ENCODE measurements at places on chromosomes 6 and 20.

- no peak for DNase-seq
Observed at GRCh38 chr20:18988701-18989100, 175.1 kb downstream of the SCP2D1 start.

DNA sequence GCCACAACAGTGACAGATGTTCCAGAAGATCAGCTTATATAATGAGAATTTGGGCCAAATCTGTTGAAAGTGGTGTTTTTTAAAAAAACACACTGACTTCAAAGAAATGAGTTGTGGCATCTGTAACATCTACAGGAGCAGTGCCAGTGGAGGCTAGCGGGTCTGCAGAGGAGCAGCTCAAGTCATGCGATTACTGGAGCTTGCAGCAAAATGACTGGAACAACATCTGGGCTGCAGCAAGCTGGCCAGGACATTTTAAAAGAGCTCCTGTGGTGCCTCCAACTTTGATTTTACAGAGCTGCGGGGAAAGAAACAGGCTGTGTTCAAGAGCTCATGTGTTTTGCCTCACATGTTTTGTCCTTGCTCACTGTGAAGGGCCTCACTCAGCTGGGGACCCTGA, 57.2 kb downstream of the TBX18 start:
- DNase-seq = no peak

GRCh38 chr6:2556761-2557160, 194.0 kb downstream of the MYLK4 start:
- no peak for DNase-seq

- DNase-seq = no peak
Observed at GRCh38 chr20:48146877-48147276, 361.6 kb upstream of the SULF2 start.

GRCh38 chr6:110981202-110981600, 637 bp upstream of the RPF2 start:
- no peak for DNase-seq

GRCh38 chr6:37205175-37205996, 35.4 kb downstream of the PIM1 start:
- no peak for DNase-seq

- DNase-seq = no peak
Observed at GRCh38 chr6:142074516-142074915, 58.2 kb upstream of the GJE1 start.

DNA sequence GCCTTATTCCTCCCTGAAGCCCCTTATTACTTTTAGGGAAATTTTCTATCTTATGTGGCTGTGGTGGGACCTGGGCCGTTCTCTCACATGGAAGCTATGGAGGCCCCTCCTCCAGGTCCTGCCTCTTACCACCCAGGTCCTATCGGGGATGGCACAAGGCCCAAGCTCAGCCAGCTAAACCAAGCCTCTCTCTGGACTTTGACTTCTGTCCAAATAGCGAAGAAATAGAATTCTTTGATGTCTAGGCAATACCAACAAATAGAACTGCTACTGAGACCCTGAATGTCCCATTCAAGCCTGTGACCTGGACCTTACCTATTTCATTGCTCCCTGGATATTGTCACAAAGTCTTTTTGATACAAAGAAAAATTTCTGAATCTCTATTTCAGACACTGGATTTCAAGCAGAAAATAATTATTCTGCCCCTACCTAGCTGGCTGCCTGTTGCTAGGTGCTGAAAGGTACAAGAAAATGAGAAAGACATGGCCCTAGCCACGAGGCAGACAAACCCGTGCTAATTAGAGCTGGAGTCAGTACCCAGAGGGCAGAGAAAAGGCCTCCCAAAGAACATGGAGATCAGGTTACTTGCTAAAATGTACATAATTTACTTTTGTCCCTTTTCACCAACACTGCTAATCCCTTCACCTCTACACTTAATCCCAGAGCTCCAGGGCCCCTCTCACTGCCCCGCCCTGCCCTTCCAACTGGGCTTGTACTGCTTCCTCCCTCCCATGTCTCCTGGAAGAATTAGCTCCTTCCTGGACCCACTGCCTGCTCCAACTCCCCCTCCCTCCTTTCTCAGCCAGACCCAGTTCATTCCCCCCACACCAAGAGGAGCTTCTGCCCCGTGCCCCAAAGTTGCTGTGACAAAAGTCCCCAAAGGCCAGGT, 15.5 kb upstream of the NNAT start:
- DNase-seq = no peak

- no peak for DNase-seq
Observed at GRCh38 chr20:18981962-18982539, 168.5 kb downstream of the SCP2D1 start.

DNA sequence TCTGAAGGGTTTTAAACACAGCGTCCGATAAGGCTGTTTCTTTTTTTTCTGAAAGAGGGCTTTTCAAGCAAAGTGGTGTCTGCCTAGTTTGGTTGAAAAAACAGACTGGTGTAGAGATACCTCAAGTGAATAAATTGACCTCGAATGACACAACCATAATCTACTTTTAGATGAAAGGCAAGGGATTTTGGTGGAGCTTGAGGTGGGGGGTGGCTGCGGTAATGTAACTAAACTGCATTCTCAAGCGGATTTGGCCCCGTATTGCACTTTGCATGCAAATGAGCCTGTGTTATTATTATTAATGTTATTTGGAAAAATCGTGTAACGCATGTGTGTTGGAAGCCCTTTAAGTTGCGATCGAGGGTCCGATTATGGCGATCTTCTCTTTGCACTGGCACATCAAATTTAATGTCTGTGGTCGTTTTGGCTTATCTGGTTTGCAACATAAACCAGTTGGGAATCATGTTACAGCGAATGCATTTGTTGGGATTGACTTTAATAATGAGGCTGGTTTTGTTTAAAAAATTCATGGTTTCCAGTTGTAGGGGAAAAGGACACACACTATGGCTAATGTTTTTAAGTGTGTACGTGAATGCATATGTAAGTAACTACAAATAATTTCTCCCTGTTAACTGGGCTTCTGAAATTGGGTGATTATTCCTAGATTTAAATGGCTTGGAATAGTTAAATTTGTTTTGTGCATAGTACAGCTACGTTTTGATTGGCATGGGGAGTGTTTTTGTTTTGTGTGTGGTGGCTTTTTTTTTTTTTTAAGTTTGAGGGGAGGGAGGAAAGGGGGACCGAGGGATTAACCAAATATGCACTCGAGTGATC, 1.0 kb downstream of the JARID2 start:
- no peak for DNase-seq

- no peak for DNase-seq
Observed at GRCh38 chr6:47665112-47665511, 33.3 kb upstream of the ADGRF4 start.

- no peak for DNase-seq
Observed at GRCh38 chr20:2871111-2871465, 2.2 kb upstream of the PTPRA start.

- no peak for DNase-seq
Observed at GRCh38 chr6:155493694-155494143, 38.1 kb upstream of the NOX3 start.

- DNase-seq = no peak
Observed at GRCh38 chr6:64347411-64347810, 711.8 kb downstream of the PHF3 start.

GRCh38 chr6:441126-441920, 49.8 kb downstream of the IRF4 start:
- DNase-seq = no peak

DNA sequence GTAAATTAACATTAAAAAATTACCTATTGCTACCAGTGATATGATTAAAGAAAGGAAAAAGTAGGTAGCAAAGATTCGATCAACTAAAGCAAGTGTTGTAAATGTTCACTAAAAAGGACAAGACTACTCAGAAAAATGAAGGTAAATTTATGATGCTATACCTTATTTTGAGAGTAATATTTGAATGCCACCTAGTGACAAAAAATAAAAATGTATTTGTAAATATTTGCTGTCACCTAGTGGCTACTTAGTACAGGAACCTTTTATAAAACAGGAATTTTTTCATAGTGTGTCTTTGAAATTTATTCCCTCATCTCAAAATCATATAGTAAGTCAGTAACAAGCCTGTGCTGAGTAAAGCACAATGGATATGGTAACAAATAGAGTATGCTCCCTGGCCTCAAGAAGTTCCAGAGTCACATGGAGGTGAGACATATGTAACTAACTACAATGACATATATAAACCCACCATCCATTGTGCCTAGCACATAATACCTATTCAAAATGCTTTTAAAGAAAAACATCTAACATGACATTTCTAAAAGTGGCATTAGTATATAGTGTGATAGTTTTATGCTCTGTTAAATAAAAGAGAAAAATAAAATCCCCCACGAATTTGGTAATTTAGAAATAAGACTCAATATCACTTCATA, 193.1 kb upstream of the SIM1 start:
- DNase-seq = no peak

DNA sequence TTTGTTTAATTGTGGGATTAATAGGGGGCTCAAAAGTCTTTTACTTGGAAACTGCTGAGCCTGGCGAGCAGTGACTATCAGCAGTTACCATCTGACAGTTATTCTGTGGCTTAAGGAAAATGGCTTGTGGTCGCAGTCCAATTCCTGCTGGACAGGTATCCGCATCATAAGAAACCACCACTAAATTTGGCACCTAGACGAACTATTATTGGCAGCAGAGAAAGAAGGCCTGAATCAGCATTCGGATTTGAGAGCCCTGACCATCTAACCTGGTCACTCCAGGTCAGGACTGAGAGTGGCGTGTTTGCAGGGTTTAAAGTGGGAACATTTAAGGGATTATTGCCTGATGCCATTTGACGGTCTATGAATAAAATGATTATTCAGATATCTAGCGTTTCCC, 146.4 kb downstream of the RPS12 start:
- no peak for DNase-seq

- no peak for DNase-seq
Observed at GRCh38 chr6:95768539-95768938, 191.2 kb downstream of the MANEA start.

DNA sequence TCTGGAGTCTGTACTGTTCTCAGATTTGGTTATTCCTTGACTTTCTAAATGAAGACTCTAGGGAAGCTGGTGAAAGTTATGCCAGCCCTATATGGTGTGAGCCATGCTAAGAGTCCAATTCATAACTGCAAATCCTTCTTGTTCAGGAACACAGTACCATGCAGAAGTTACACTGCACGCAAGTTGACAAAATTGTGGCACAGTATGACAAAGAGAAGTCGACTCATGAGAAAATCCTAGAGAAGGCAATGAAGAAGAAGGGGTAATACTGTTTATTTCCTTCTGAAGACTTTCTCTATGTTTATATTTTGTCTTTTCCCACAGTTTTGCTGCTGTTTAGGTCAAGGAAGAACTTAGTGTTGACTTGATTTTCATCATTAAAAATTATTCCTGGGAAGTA, 61.2 kb upstream of the LAMP5 start:
- DNase-seq = no peak

- no peak for DNase-seq
Observed at GRCh38 chr6:83341765-83342164, 89.1 kb downstream of the ME1 start.

DNA sequence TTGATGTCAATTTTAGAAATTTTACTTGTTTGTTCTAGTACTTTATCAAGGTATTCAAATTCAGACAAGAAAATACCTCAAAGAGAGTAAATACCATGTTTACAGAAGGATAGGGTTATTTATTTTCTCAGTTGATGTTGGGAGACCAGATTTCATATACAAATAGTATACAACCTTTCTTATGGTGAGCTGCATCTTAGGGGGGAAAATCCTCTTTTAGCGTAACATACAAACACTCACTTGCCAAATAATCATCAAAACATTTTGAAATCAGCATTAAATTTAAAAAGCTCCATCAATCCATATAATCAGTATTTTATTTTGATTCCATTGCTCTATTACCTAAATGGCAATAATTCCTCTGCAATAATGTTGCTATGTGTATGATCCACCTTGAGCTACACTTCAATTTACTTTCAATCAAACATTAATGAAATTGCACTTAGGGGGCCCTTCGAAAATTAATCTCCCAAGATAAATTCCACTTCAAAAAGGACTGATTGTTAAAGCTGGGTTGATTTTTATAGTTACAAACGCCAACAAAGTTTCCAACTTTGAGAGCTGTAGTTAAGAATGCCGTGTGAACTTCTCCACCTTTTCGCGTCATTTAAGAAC, 2.2 kb downstream of the NKX2-4 start:
- no peak for DNase-seq

- DNase-seq = no peak
Observed at GRCh38 chr20:48166082-48166835, 381.0 kb upstream of the SULF2 start.

DNA sequence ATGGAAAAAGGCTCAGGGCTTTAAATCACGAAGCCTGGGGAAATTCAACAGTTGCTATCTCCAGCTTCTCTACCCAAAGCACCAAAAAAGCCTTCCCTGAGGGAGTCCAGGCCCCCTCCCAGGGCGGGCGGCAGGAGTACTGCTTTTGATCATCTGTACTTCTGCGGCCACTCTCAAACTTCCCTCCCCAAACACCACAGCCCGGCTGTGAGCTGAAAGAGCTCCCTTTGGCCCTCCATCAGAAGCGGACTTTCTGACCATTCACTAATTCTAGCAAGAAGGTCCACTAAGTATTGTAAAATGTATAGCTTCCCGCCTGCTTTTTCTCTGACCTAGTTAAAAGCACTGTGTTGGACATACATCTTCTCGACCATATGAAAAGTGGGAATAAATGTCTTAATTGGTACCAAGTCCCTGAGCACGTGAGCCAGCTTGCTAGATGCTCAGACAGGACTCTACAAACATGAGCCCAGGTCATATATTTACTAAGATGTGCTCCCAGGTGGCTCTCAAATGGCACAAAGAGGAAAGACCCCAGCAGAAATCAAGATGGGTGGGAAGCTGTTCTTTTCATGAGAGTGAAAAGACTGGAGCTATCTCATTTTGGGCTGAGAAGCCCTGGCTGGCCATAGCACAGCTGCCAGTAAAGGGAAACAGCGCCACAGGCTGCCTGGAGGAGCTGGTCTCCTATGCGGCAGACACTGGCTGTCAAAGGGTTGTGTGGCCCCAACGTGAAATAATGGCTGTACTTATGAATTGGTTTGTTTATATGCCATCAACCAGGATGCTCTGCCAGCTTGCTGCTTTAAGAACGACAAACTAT, 58.6 kb downstream of the GFOD1 start:
- peak; percentile 13 for DNase-seq

DNA sequence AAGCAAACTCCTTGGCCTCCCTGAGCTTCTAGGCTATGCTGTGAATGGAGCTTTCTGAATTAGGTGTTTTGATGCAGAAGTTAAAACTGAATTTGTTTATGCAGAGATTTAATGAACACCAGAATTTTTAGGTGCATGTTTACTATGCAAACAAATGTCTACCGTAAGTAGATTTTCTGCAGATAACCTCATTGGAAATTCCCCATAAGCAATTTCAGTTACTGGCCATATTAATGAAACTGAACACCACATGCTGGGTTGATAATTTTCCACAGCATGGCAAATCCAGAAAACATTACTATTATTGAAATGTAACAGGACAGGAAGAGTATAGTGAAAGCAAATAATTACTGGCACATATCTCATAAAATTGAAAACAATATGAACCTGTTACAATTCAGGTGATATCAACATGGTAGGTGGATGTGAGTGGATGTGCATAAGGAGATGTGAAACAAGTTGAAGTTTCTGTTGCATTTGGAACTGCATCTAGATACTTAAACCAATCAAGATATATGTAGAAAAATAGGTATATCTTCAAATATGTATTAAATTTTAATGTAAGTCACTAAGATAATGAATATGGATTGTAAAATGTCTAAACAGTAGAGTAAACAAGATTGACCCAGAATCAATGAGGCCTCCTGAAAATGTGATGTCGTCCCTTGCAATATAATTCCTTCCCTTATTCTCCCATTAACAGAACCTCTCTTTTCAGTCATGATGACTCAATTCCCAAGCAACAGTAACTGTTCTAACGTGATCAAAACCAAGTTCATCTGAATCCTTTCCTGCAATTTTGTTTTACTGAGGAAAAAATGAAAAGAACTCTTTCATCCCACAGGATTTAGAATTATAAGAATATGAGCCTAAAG, 11.0 kb downstream of the PTCHD4 start:
- no peak for DNase-seq

All from CD4-positive, alpha-beta T cell (primary cell).